NCI-H2081 (cell line): ENCODE measurements at places on chromosomes 4 and X.

DNA sequence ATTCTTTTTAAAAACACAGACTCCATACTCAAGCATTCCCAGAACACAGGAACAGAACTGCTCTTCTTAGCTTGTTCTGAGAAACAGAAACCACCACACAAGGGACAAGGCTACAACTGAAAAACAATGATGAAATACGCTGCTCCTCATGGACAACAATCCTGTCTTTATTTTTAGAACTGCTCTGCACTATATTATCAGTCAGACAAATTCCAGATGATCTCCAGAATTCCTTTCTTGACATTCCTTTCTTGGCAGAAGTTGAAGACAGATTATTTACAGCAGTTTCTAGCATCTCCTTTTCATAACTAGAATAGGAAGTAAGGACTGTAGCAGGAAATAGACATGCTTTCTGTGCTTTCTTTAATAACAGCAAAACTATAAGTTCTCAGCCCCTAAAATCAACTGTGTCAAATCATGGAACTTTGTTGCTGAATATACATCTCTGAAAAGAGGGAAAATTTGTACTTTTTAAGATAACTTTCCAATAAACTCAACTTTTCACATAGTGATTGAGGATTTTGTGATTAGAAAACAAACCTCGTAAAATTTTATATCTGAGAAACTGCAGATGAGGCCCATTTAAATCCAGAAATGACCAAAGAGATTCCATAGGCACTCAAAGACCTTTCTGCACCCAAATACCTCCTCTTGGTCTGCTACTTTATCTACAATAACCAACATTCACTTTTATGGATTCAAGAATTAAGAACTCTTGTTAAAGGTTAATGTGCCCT is 35.9 kb downstream of the ANTXR2 start:
- no peak for DNase-seq

DNA sequence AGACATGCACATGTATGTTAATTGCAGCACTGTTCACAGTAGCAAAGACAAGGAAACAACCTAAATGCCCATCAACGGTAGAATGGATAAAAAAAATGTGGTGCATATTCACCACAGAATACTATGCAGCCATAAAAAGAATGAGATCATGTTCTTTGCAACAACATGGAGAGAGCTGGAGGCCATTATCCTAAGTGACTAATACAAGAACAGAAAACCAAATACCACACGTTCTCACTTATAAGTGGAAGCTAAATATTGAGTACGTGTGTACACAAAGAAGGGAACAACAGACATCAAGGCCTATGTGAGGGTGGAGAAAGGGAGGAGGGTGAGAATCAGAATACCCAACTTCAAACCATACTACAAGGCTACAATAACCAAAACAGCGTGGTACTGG is 17.4 kb upstream of the LNX1 start:
- no peak for DNase-seq

DNA sequence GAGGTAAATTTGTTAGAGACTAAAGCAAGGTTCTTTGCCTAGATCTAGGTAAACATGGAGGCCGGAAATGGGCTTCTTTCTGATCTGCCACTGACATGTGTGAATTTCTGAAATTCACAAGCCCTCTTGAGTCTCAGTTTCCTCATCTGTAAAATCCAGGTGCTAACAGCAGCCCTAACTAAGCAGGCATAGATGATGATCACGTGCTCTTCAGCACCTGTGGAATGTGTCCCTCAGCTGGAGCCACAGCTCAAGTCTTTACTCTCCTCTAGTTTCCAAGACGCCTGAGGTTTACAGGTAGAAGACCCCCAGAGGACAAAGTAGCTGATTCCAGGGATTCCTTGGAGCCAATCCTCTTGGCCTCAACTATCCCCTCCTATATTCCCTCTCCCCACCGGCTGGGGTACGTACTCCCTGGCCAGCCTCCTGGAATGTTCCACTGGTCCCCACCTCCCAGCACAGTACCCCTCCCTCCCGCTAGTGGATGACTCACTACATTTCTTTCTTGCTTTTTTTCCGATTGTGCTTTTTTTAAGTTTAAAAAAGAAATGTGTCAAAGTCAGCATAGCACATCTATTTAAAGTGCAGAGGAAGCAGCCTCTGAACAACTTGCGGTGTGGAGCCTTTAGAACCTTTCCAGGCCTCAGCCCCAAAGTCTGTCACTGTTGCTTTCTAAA is 98.4 kb downstream of the PHKA2 start:
- DNase-seq = no peak

DNA sequence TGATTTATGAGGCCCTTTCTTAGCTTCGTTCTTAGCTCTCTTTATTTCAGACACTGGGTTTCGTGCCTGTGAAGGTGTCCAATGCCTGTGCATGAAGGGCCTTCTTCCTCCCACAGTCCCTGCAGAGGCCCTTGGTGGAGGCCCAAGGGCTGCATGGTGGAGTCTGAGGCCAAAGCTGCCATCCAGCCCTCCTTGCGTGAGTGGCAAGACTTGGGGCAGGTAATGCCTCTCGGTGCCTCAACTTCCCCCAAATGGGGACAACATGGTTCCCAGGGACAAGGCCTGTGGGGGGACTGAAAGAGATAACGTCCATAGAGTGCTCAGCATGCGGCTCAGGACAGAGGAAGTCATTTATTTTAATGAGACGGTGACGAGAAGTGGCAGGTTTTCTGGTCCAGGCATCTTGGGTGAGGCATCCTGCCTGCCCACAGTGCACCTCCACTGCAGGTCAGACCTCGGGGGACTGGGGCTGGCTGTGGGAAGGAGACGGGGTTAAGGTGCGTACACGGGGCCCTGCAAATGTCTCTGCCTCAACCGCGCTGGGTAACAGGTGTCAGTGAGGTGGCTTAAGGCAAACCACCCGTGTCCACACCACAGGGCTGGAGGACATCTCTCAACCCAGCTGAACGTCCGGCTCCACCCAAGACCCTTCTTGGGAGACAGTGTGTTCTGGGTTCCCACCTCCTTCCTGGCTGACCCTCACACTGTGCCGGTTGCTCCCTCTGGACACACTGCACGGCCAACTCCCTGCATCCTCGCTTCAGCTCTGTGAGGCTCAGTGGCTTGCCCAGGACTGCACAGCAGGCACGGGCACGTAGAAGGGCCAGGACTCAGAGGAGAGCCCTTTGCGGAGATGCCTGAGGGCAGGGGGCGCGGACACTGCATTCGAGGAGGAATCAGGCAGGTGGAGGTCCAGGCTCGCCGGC is 50.5 kb downstream of the PSAPL1 start:
- DNase-seq = no peak

DNA sequence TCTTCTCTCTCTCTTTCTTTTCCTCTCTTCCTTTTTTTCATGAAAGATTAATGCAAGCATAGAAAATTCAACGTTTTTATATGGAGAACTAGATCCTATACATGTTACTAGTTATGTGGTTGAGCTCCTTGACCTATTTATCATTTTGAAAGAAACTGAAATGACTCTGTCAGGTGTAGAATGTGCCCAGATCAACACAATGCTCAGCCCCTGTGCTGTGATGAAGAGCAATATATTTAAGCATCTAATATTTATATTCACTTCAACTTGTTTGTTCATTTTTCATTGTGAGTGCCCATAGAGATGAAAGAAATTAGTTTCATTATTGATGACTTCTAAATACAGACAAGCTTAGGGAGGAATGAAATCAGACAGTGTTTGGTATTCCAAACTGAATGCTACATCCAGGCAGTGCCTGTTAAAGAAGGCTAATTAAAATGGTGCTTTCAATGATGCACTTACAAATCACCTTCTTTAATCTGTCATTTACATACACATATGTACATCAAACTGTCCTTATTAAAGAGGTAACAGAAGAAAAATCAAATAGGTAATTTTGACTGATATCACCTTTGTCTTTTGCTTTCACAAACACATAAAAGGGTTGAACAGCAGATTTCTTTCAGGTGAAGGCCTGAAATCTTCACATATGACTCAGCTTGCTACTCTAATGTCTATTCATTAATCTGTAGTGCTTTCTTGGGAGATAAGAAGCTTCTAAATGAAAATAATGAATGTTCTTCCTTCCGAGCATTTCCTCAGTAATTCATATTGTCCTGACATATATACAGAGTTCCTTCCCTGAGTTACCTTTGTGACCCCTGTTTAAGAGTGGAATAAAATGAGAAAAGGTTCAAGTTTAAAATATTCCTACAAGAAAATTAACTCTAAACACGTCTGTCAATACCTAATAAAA is 915.9 kb downstream of the PDHA2 start:
- DNase-seq = no peak

DNA sequence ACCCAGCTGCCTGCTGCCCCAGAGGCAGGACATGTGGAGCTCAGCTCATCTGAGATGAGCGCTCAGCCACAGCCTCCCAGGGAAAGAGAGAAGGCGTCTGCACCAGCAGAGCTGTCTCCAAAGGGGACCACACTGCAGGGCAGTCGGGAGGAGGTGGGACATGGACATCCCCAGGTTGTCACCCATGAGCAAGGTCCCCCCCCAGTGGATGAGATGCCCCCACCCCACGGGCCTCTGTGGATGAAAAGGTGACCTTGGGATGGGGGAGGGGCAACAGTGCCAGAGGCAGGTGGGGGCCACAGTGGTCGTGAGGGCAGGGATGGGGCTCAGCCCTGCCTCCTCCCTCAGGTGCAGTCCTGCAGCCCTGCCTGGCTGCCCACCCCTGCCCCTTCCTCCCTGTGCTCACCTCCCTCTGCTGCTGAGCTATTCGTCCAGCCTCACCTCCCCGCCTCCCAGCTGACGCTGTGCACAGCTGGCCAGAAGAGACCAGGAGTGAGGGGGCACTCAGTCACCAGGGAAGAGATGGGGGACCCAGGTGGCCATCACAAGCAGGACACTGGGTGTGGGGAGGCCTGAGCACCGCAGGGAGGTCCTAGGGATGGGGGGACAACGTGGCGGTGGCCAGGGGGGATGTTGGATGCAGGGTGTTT is 9.3 kb downstream of the NKX1-1 start:
- DNase-seq = no peak

DNA sequence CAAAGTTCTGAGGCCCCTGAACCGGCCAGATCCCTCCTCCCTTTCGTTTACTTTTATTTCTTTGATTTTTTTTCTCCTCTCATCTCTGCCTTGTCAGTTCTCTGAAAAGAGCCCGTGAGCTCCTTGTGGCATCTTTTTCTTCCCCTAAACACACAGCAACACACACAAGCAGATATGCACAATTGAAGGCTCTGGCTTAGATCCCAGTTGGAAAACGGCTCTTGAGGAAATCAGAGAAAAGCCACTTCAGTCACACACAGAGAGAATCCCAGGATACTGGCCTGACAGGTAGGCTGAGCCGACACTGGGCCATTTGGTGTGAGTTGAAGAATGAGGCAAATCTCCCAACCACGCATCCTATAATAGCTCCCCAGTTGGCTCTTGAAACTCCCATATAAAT is 12.9 kb downstream of the DIPK2B start:
- DNase-seq = peak; percentile 5

GRCh38 chr4:7352486-7352885 is 82.2 kb downstream of the PSAPL1 start:
- no peak for DNase-seq

DNA sequence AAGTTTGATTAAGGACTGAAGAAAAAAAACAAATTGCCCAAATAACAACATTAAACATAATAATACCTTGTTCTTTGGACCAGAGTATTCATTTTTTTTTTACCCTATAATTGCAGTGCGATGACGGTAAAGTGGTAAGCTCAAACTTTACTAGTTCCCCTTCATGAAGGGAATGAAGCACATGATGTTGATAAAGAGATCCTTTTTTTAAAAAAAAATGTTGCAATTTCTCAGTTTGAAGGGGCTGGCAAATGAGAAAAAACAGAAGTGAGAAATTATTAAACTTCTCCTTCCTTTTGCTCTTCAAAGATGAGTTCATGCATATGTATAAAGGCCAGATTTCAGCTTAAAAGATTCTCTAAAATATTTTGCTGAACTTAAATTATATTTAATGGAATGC is 231.7 kb downstream of the C4orf33 start:
- no peak for DNase-seq

DNA sequence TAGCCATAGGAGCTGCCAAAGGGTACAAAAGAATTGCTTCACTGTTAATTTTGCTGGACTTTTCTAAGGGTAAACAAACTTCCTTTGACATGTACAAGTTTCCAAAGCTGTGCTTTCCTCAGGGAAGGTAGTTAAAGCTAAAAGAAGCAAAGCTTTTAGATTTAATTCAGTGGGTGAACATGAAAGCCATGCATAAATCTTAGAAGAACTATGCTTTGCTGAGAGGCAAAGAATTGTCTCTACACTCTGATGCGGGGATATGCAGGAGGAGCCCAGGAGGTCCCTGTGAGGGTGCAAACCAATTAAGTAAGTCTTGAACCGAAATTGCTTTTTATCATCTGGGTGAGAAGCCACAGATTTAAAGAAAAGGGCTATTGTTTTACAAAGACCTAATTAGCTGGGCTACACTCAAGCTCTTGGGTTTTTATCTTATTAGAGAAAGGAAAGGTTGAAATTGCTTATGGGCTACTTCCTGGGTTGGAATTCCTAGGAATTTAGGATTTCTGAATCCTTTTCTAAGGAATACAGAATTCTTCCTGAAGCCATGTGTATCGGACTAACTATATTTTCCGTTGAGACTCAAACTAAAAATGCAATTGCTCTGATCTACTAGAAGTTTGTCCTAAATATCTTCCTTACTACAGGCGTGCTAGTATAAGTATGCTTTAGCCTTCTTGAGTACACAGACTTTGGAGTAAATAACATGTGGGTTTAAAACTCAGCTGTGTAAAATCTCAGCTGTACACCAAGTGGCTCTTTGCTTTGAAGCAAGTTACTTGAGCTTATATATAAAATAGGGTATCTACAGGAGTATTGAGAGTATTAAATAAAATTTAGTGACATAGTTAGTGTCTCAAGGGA is 188.4 kb upstream of the ANK2 start:
- no peak for DNase-seq

GRCh38 chr4:145154573-145154972 is 25.8 kb downstream of the OTUD4 start:
- DNase-seq = no peak

DNA sequence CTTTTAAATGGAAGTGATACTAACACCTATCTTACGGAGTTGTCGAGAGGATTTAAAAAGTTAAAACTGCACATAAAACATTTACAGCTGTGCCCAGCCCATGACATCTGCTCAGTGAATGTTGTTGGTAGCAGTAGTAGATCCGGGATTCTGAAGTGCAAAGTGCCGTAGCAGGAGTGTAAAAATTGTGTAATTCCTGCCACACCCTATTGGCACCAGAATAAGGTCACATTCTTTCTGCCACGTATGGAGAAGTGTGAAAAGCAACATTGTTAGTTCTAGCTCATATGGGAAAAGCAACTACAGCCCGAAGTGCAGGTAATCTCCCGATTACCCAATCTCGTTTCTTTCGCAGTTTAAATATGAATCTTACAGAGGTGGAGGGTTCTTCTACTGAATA is 31.2 kb downstream of the PRIMPOL start:
- no peak for DNase-seq

DNA sequence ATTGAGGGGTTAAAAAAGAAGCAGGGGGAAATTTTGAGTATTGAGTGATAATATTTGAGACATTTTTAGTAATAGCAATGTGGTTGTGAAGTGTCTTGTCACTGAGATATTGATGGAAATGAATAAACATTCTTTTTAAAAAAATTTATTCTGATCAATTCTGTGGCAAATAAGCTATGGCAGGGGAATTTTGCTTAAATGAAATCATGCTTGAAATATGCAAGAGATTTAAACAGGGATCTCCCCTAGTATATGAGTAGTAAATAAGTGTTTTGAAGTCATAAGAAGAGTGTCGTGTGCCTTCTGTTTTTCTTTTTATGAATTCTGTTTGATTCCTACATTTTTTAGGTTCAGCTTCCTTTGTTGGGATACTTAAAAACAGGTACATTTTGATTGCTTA is 23.2 kb downstream of the IL15 start:
- DNase-seq = no peak

GRCh38 chrX:20727447-20727846 is 460.7 kb upstream of the RPS6KA3 start:
- DNase-seq = no peak

- DNase-seq = no peak
These were observed 25.0 kb downstream of the FLNA start for GRCh38 chrX:154349359-154349935.
